ENCODE measurements at places on chromosomes 1 and 21.
A peak's percentile ranks its signal among the peaks of the same experiment; 100 is the strongest.

DNA sequence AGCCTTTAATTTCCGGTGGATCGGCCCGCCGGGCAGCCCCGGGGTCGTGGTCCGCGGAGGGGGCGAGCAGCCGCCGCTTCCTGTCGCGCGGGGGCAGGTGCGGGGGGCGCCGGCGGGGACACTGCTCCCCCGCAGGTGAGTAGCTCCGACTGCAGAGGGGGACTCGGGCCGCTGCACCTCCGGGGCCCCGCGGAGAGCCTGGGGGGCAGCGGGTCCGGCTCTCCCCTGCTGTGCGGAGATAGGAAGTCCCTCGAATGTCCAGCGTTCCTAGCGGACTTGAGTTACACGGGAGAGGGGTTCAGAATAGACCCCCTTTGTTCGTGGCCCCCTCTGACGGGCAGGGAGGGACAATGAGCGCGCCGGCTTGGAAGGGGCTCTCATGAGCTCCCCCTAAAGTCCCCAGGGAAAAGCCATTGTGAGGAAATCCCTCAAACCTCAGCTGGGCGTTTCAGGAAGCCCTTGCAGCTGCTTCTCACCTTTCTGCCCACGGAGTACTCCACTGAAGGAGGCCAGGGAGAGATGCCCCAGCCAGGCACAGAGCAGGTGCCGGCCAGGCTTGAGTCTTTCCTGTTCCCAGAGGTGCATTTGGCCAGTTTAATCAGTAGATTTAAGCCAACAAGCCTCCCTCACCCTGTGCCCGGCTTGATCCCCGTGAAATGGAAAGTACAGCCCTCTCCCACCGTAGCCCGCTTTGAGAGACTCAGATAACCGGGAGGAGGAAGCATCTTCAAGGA lies 925 bp downstream of the PDE9A start:
- no peak for DNase-seq

DNA sequence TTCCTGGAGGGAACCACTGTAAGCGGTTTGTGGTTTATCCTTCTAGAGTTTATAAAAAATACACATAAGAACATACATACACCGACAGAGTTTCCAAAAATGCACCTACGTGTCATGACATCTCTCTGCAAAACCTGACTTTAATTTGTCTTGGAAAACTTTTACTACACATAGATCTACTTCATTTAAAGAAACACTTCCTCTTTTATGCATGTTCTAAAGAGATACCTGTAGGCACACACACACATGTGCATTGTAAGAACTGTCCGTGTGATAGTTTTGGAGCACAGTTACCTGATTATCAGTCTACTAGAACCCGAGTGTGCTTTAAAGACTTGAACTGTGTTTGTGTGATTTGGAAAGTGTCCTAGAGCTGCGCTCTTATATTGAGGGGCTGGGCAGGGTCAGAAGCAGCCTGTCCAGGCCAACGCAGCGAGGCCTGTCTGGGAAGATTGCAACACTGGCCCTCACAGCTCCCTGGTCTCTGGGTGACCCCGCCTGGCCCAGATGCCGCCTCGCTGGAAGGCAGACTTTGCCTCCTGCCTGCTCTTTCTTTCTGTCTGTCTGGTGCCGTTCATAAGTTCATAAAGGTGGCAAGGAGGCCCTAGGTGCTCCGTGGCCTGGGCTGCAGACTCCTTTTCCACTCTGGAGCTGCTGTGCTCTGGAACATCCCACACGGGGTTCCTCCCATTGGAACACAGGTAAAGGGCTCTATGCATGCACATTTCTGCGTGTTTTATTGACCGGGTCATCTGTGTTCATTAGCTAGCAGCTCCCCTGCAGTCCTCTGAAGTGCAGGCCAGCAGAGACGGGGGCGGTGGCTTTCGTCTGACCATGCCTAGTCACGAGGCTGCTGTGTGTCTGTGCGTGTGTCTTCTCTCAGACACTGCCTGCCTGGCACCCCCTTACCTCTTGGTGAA lies 46.3 kb downstream of the AGPAT3 start:
- DNase-seq: no peak

DNA sequence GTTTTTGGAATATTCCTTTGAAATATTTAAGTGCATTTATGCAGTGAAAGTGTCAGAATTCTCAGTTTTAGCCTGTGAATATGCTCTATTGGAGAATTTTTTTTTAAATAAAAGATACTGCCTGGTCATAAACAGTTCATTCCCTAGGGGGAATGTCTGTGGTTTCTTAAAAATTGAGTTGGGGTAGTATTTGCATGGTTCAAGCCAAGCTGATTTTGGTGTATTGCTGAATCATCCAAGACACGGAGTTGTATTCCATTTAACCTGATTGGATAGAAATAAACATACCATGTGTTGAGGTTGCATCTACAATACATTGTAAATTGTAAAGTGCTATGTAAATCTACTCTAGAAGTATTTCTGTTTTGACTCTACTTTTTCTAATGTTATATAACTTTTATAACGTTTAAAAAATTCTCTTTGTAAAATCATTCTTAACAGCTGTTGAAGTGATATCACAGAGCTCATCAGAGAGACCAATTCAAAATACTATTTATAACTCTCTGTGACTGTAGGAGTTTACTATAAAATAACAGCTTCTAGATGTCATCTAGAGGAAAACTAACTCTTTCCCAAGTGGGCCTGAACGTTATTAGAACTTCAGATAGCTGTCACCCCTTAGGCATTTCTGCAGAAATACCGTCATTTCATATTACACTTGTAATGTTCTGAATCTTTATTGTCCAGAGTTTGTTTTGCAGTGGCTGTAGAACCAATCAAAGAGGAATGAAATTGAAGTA lies 199.1 kb downstream of the USP25 start:
- DNase-seq: no peak

DNA sequence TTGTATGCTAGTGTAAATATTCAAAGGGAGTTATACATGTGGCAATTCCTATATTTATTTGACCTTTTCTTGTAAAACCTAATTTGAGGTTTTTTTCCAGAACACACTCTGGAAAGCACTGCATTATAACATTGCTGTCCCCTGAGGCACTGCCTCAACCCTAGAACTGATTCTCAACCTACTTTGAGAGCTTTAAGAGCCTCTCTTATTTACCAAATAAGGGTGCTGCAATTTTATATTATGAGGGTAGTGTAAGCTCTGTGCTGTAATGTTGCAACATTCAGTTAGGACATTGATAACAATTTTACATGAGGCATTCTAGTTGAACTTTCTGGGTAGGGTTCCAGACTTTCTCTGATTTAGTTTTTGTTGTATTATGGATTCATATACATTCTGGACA lies 302.2 kb upstream of the DEPDC1 start:
- no peak for DNase-seq

DNA sequence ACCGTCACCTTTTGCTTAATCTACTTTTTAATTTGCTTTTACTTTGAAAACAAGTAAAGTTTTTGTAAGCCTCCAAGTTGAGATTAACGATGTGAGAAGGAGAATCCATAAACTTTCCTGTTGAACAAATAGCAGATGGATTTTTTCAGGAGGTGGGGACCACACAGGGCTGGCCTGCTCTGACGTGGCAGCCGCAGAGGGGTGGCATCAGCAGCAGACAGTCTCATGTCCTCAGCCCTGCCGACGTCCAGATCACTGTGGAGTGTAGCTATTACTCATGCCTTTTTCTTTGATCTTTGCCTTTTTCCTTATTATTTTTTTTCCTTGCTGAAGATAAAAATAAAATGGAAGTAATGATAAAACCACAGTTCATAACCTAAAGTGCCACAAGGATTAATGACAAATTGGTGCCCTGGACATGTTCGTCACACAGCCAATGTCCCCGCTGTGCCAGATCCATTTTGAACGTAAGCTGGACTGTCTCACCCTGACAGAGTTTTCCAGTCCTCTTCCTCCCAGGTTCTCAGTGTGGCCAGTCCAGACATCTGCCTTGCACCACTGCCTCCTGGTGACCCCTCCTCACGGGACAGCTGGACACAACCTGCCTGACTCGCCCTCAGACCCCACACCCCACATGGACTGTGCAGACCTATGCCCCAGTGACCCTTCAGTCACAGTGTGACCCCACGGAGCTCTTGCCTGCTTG lies 15.4 kb upstream of the ZBTB21 start:
- no peak for DNase-seq

DNA sequence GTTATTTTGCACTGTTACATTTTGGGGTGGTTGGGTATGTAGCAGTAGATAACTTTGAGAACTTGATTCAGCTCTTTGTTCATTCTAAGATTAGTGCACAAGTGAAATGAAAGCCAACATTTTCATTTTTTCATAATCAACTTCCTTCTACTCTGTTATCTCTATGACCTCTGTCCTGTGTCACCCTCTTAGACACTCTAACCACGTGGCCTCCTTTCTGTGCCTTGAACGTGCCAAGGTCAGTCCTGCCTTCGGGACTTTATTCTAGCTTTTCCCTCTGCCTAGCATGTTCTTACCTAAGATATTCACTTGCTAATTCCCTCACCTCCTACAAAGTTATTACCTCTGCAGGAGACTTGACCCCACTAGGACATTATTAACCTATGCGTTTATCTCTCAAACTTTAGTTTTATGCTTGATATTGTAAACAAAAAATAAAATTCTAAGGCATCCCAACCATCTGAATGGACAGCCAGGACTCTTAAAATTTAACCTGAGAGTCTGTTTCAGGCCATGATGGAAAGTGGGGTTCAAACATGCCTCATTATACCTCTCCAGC lies 19.2 kb upstream of the EDEM3 start:
- DNase-seq: no peak

- no peak for DNase-seq
Observed at GRCh38 chr1:203672346-203672745, 45.7 kb downstream of the ATP2B4 start.

- DNase-seq: no peak
Observed at GRCh38 chr1:1259119-1259488, 12.6 kb upstream of the C1QTNF12 start.

GRCh38 chr1:30299393-30299792 lies 424.0 kb downstream of the MATN1 start:
- peak; percentile 27 for DNase-seq

DNA sequence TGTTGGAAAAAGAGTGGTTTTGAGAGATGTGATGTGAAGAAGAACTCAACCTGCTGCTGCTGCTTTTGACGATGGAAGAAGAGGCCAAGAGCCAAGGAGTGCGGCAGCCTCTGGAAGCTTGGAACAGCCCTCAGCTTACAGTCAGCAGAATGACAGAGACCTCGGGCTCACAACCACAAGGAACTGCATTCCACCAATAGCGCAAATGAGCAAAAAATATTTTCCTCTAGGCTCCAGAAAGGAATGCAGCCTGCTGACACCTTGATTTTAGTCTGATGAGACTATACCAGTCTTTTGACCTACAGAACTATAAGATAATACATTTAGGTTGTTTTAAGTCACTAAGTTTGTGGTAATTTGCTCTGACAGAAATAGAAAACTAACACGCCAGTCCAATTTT lies 10.2 kb downstream of the SDHB start:
- DNase-seq: no peak

DNA sequence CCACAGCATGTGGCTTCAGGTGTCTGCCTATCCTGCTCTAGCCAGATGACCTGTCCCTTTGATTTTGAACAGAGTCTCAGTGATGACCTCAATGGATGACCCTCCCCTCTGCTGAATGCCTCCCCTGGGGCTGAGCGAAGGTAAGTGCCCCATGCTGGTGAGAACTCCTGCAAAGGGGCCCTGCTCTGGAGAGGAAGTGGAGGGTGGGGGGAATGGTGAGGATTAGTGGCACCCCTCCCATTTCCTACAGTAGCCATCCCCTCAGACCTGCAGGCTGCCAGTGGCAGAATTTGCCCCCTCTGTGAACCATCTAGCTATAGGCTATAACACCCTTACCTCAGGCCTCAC lies 3.7 kb upstream of the PMVK start:
- no peak for DNase-seq

DNA sequence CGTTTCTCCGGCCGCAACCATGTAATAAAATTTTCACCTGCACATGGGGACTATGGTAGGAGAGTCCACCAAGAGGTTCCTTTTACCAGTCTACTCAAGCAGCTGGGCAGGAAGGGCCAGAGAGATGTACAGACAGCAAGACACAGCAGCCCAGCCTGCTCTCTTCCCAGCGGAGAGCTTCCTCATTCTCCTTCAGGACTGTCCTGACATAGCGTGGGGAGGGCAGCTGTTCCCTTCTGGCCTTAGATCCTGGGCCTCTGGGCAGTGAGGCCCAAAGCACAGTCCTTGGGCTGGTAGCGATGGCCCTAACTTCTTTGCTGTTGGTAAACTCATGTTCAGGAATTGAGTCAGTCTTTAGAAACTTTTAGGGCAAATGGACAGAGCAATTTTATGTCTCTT lies 89.1 kb downstream of the BCAR3 start:
- no peak for DNase-seq

GRCh38 chr1:112358061-112358770 lies 37.8 kb upstream of the CTTNBP2NL start:
- no peak for DNase-seq

DNA sequence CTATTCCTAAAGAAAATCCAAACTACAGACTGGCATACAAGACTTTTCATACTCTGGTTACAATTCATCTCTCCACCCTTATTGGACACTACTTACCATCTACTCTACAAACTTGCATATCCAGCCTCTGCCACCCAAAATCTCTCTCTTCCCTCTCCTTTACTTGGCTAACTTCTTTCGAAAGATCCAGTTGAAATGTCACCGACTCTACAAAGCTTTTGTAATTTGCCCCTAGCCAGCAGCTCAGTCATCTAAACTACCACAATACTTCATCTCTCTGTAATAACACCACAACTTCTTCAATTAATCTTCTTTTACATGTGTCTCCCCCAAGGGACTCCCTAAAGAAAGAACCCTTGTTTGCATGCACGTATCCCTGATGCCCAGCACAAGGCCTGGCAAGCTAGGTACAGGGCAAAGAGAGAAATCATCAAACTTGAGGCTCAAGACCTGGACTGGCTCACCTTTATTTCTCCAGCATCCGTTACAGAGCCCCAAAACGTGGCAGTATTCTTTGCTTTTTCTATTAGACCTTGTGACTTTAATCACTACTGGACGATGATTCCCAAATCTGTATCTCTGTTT lies 2.7 kb downstream of the ZBTB21 start:
- no peak for DNase-seq

DNA sequence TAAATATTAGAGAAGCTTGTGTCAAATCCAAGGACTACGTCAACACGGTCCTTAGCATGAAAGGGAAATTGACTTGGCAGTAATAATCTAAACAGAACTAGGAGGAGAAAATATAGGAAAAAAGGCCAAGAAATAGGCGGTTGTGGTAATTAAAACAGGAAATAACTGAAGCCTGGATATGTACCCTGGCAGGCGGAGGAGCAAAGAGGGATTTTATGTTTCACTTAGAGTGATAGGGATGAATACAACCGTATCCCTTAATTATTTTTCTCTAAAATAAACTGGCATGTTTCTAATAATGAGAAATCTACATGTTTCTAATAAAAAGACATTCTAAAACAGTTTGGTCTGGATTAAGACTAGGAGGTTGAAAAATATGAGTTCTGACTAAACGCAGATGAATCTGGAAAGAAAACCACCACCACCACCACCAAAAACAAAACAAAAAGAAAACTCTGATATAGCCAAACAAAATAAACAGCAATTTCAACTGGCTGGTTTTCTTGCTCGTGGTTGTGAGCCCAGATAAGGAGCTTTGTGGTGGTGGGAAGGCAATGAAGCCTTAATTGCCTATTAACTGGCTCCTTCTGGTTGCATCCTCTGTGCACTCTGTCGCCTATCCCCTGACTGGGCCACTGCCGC lies 334.2 kb upstream of the SNX7 start:
- no peak for DNase-seq

Data from RWPE1 (cell line).